Chondrocyte (in vitro differentiated cells): ENCODE measurements at places on chromosomes 11 and 22. TPM values are rescaled to one million over a fixed set of nuclear protein-coding genes. Genes with fewer than 3 reads are reported as not detected.

- H3K27ac ChIP-seq = no peak overlapping the region
- H3K4me3 ChIP-seq = no peak overlapping the region
- H3K4me1 ChIP-seq = no peaks in the 10 kb centered on the region
- H3K27me3 ChIP-seq = peaks cover 10% of the 10 kb centered on the region
- DNase-seq = no peak
Observed at GRCh38 chr11:37171451-37171850, 573.4 kb upstream of the RAG2 start.

GRCh38 chr22:40070701-40071100 is 75.9 kb downstream of the FAM83F start:
- no peak overlapping the region for H3K4me3 ChIP-seq
- peaks cover 15% of the 10 kb centered on the region for H3K4me1 ChIP-seq
- H3K27me3 ChIP-seq = no peaks in the 10 kb centered on the region
- no peak for DNase-seq

DNA sequence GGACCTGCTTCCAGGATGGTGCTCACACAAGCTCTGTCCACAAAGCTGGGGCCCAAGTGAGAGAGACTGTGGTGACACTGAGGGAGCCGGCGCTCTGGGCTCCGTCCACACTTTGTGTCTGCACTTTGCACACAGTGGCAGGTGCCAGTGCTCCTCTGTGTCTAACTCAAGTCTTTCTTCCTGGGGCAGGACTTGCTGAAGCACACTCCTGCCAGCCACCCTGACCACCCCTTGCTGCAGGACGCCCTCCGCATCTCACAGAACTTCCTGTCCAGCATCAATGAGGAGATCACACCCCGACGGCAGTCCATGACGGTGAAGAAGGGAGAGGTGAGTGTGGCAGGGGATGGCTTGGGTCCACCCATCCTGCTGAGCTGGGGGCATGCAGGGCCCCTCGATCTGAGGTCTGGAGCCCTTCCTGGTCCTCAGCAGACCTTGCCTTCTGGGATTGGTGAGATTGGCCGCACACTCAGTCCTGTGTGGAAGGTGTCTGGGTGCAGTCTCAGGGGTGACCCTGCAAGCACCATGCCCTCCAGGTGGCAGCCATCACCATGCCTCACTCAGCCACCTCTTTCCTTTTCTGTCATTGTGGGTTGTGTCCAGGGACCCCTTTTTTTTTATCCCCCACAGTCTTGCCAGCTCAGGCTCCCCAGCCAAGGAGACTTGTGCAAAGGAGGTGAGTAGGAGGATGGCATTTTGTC is 93.3 kb downstream of the BCR start:
- H3K4me3 ChIP-seq = no peak overlapping the region
- H3K27me3 ChIP-seq = no peaks in the 10 kb centered on the region
- no peak overlapping the region for H3K27ac ChIP-seq
- peaks cover 19% of the 10 kb centered on the region for H3K36me3 ChIP-seq
- H3K4me1 ChIP-seq = no peaks in the 10 kb centered on the region

DNA sequence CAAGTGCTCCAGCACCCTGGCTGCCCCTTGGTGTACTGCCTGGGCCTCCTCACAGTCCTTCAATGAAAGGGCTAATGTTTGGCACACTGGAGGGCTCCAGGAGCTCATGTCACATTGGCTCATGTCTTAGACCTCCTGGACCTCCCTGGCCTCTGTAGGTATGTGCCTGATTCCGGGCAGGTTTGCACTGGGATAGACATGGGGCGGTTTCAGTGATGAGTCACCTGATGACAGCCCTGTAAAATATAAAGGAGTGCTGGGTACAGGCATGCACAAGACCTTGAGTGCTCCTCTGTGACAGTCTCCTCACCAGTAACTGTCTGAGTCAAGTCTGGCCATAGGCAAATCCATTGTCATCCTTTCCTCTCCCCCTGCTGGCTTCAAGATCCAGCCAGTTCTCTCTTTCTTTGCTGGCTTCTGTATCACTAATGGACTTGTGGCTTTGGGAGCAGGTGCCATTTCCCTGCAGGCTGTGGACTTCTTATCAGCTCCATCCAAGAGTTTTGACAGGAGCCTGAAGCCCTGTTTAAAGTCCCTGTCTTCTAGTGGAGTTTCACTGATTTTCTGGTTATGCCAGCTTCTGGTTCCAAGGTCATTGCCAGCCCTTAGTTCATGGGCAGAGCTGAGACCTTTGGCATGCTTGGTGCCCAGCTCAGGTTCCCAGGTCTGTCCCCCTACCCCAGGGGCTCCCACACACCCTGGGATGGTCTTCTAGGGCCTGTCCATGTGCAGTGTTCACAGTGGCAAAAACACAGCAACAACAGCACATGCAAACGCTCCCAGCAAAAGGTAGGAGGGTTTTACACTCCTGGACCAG is 22.7 kb upstream of the P2RY2 start:
- no peaks in the 10 kb centered on the region for H3K4me1 ChIP-seq
- peaks cover 3% of the 10 kb centered on the region for H3K27me3 ChIP-seq
- H3K27ac ChIP-seq = no peak overlapping the region

GRCh38 chr22:33000342-33001280 is 57.6 kb downstream of the SYN3 start:
- H3K4me3 ChIP-seq = no peak overlapping the region
- H3K27me3 ChIP-seq = peaks cover 44% of the 10 kb centered on the region
- H3K4me1 ChIP-seq = no peaks in the 10 kb centered on the region
- DNase-seq = no peak
- no peaks in the 10 kb centered on the region for H3K36me3 ChIP-seq
- no peak overlapping the region for H3K27ac ChIP-seq

DNA sequence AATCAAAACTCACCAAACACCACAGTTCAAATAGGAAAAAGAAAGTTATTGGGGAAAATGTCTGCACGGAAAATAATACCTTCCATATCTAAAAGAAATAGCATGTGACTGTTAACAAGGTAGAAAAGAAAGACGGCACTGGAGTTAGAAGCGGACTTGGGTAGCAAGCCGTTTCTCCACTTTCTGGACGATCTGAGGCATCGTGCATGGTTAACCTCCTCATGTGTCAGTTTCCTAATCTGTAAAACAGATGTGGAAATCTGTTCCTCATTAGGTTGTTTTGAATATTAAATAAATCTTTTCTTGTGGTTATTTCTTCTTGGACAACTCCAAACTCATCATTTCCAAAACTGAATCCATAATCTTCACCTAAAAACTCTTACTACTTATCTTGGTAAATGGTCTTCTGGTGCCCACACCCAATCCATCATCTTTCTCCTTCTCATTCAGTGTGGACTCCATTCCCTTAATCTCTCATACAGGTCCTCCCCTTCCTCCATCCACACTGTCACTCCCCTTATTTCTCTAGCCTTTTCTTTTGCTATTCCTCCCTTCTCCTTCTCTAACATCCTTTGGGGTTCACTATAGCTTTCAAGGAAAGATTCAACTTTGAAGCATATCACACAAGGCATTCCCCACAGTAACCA is 53.5 kb downstream of the VSIG10L2 start:
- H3K27me3 ChIP-seq = no peaks in the 10 kb centered on the region
- H3K4me3 ChIP-seq = no peak overlapping the region
- H3K27ac ChIP-seq = no peak overlapping the region
- H3K4me1 ChIP-seq = no peaks in the 10 kb centered on the region
- no peak for DNase-seq
- peaks cover 24% of the 10 kb centered on the region for H3K36me3 ChIP-seq

GRCh38 chr11:118885319-118885718 is 1.6 kb downstream of the CXCR5 start:
- H3K4me1 ChIP-seq = peaks cover 82% of the 10 kb centered on the region
- no peaks in the 10 kb centered on the region for H3K27me3 ChIP-seq
- no peak for DNase-seq

DNA sequence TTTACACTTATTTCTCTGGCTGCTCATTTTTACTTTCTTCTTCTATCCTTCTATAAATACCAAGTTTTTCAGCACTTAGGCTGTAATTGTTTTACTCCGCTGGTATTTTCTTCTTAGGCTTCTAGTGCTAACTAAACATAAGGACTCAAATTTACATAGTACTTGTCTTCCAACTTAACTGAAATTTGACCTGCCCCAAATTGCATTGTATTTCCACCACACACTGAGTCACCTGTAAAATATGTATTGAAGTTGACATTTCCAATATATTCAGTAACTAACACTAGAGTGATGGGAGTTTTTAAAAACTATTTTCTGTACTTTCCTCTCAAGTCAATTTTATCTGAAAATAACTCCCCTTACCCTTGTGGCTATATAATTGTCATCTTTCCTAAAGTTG is 1794.1 kb upstream of the RAG2 start:
- H3K27me3 ChIP-seq = no peaks in the 10 kb centered on the region
- H3K4me1 ChIP-seq = peaks cover 6% of the 10 kb centered on the region
- DNase-seq = no peak
- H3K36me3 ChIP-seq = no peaks in the 10 kb centered on the region
- H3K4me3 ChIP-seq = no peak overlapping the region

DNA sequence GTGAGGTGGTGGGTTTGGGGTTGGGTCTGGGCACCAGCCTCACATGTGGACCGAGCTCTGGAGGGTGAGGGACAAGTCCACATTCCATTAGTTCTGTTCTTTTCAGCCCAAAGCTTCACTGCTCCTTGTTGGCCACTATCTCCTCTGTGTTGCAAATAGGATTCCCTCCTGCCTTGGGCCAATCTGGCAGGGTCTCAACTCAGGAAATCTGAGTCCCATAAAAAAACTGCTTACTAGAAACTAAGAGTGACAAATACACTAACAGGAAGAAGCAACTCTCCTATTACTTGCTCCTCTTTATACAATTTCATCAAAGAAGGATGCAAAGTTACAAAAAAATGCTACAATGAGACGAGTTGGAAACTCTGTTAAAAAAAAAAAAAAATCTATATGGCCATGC is 66.2 kb upstream of the CSNK1E start:
- H3K4me3 ChIP-seq = no peak overlapping the region
- H3K27ac ChIP-seq = no peak overlapping the region
- no peak for DNase-seq
- no peaks in the 10 kb centered on the region for H3K27me3 ChIP-seq
- H3K36me3 ChIP-seq = peaks cover 9% of the 10 kb centered on the region
- H3K4me1 ChIP-seq = peaks cover 6% of the 10 kb centered on the region

DNA sequence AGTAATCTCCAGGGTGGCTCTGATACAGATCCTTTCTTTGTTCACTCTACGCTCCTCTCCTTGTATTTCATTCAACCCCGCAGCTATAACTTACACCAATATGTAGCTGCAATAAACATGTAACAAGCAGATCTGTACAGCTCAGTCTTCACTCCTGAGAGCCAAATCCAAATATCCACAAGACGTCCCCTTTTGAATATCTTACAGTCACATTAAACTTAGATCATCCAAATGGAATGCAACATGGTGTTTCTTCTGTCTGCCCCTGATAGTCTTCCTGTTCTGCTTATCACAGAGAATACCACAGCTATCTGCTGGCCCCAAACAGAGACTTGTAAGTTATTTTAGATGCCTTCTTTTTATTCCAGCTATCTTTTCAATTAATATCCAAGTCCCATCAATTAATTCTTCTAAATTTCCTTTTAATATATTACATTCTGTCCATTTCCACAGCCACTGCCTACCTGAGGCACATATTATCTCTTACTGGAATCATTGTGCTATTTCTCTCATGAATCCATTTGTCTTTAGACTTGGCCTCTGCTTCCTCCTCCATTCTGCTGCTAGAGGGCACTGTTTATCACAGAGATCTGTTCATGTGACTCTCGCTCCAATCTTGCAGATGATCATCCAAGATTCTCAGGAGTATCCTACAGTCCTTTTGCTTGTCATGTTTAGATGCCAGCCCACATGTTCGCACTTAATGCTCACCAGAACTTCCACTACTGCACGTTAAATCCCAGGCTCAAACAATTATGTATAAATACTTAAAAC is 908.6 kb downstream of the NTM start:
- no peak for DNase-seq
- H3K27ac ChIP-seq = peak overlapping the region; percentile 67
- no peak overlapping the region for H3K4me3 ChIP-seq
- H3K36me3 ChIP-seq = no peaks in the 10 kb centered on the region
- no peaks in the 10 kb centered on the region for H3K27me3 ChIP-seq
- peaks cover 19% of the 10 kb centered on the region for H3K4me1 ChIP-seq

GRCh38 chr22:37021710-37022482 is 2.4 kb downstream of the MPST start:
- H3K27me3 ChIP-seq = no peaks in the 10 kb centered on the region
- DNase-seq = no peak
- peaks cover 8% of the 10 kb centered on the region for H3K36me3 ChIP-seq
- no peak overlapping the region for H3K27ac ChIP-seq

GRCh38 chr11:65741185-65741584 is 20.6 kb upstream of the RNASEH2C start:
- H3K4me1 ChIP-seq = no peaks in the 10 kb centered on the region
- H3K36me3 ChIP-seq = peaks cover 3% of the 10 kb centered on the region
- H3K4me3 ChIP-seq = no peak overlapping the region
- H3K27me3 ChIP-seq = no peaks in the 10 kb centered on the region
- H3K27ac ChIP-seq = no peak overlapping the region

DNA sequence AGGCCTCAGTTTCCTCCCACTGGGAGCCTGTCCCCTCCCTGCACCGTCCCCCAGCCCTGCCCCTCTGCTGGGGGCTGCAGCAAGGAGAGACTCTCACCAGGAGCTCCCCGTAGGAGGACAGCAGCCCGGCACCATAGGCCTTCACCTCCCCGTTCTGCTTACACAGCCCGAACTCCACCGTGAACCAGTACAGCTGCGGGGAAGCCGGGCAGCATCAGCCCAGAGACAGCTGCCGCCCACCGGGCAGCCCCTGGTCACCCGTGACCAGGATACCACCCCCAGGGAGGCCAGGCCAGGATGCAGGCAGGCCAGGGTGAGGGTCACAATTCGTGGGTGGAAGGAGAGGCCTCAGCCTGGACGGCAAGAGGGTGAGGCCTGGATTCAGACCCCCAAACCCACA is 4.6 kb upstream of the INS start:
- H3K36me3 ChIP-seq = no peaks in the 10 kb centered on the region
- no peak for DNase-seq

Gene TNRC6B
- total RNA-seq = 30.9 to 42.8 TPM (median 35.0 TPM) in 3 replicates

Gene XKR3
- total RNA-seq = not detected in 3 replicates

Gene CD3G
- not detected in 3 replicates for total RNA-seq

Gene OR52E8
- total RNA-seq = not detected in 3 replicates

Gene P2RX6
- total RNA-seq = 2.1 to 4.9 TPM (median 2.2 TPM) in 3 replicates

Gene B4GALNT4
- total RNA-seq = 37.0 to 39.1 TPM (median 37.2 TPM) in 3 replicates

Gene DEPDC5
- 14.8 to 21.7 TPM (median 17.0 TPM) in 3 replicates for total RNA-seq

Gene MPZL3
- 1.1 to 1.7 TPM (median 1.6 TPM) in 3 replicates for total RNA-seq

Gene PRSS23
- 464 to 742 TPM (median 737 TPM) in 3 replicates for total RNA-seq

Gene MMP3
- not detected in 3 replicates for total RNA-seq

Gene CALCA
- total RNA-seq = not detected in 3 replicates
